BJ (cell line): ENCODE measurements at places on chromosomes 6 and 20. TPM values are rescaled to one million over a fixed set of nuclear protein-coding genes. Genes with fewer than 3 reads are reported as not detected.
A peak's percentile ranks its signal among the peaks of the same experiment; 100 is the strongest.

GRCh38 chr20:32441638-32442037 lies 83.5 kb downstream of the ASXL1 start:
- DNase-seq, result no peak

DNA sequence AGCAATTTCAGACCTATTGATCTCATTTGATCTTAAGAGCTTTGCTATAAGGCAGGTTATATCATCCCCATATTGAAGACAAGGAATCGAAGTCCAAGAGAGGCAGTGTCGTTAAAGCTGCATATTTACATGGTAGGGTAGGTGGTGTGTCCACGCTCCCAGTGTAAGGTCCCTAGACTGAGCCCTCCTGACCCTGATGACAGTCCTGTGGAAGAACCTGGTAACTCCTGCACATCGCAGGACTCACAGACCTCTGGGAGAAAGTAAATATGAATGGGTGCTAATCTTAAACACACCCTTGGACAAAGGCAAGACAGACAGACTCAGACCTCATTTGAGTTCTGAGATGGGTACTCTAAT lies 602 bp upstream of the HLA-DPB1 start:
- DNase-seq, result no peak

RAET1L gene
- not detected in 2 replicates for polyA plus RNA-seq

GRCh38 chr6:132932588-132932987 lies 118.2 kb downstream of the RPS12 start:
- no peak for DNase-seq

DNA sequence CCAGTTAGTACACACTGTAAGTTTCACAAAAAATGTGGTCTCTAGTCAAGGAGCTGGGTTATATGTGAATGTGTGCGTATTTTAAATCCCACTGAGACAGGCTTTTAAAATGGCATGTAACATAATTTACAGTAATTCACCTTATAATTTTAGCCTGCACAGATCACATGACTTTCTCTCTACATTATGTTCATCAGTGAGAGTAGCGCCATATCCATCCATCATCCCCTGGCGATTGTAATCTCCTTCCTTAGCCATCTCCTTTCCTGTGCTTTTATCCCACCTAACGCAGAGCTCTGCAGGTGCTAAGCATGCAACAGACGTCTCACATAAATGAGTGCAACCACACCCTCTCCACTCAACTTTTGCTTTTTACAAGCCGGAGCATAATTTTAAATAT lies 210.8 kb downstream of the TBC1D7 start:
- DNase-seq, result no peak

NTSR1 gene
- polyA plus RNA-seq, result 0.01 and 0.05 TPM in 2 replicates

DNA sequence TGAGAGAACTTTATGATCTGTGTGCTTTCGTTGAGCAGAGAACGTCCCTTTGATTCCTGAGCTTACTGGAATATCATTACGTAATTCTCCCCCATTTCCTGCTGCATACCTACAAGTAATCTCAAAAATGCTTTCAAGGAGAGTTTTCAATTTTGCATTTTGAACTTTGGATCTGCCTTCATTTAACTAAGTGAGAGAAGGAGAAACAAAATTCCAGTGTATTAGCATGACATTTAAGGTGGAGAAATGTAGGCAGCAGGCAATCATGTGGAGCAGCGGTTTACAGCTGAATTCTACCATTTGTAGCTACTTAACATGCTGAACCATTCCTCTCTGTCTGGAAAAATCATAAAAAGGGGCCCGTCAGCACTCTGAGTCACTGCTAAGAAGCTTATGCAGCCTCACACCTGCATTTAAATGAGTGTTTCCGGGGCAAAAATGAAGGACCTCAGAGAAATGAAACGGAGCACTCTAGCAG lies 451.5 kb downstream of the PLCB1 start:
- peak; percentile 47 for DNase-seq

LKAAEAR1 gene
- not detected in 2 replicates for polyA plus RNA-seq

DNA sequence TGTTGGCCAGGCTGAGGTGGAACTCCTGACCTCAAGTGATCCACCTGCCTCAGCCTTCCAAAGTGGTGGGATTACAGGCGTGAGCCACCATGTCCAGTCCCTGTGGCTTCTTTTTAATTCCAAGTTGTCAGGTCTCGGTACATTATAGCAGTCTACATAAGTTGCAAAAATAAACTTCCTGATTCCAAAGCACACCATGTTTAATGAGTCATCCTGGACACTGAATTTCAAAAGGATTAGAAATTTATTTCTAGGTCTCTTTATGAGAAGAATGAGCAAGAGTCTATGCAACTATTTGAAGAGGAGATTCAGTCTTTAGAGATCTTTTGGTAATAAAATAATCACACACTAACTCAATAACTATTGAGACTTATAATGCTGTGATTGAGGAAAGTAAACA lies 63.9 kb upstream of the MCHR2 start:
- DNase-seq, result peak; percentile 31

GRCh38 chr20:31839782-31840487 lies 5.5 kb downstream of the FOXS1 start:
- DNase-seq, result no peak

DNA sequence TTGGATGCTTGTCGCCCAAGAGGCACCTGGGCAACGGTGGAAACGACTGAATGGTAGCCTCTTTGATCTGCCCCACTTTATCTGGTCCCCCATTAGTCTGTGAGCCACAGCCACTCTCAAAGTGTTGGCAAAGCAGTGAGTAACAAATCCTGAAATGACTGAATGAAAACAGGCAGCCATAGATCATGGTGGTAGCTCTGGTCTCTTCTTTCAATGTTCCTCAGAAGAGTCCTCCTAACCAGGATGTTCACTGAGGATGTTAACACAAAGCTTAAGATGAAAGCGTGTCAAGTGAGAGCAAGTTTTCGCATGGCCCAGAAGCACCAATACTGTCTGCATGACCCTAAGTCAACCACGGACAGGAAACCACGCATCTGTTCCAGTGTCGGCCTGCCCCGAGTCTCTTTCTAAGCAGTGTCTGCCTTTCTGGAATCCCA lies 107.3 kb downstream of the IRF4 start:
- no peak for DNase-seq

GRCh38 chr6:72941751-72942150 lies 283.5 kb downstream of the KHDC1L start:
- DNase-seq, result no peak
